ENCODE measurements at places on chromosomes 3 and 15.
A peak's percentile ranks its signal among the peaks of the same experiment; 100 is the strongest.

GRCh38 chr3:8484409-8485140, 17.0 kb upstream of the LMCD1 start:
- DNase-seq = no peak

DNA sequence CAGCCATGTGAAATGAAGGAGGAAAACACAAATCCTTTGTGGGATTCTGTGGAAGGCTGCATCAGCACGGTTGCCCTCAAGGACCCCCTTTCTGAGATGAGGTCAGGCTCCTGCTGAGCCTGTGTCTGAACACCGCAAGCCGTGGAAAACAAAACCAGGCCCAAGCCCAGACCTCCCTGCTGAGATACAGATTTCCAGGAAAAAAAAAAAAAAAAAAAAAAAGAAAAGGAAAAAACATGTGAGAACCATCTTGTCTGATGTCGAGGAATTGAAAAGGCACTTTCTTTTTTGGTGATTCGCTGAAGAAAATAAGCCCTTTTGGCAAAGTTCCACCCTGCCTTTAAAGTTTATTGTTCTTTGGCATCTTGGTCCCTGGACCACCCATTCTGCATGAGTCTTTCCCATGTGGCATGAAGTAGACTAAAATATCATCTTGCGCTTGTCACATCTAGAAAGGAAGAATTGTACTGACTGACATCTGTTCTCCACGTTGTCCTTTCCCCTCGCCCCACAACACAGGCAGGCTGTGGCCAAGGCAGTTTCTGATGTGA, 117.6 kb downstream of the CHST2 start:
- DNase-seq = no peak

GRCh38 chr3:69011096-69011730, 2.3 kb downstream of the EOGT start:
- DNase-seq = no peak

DNA sequence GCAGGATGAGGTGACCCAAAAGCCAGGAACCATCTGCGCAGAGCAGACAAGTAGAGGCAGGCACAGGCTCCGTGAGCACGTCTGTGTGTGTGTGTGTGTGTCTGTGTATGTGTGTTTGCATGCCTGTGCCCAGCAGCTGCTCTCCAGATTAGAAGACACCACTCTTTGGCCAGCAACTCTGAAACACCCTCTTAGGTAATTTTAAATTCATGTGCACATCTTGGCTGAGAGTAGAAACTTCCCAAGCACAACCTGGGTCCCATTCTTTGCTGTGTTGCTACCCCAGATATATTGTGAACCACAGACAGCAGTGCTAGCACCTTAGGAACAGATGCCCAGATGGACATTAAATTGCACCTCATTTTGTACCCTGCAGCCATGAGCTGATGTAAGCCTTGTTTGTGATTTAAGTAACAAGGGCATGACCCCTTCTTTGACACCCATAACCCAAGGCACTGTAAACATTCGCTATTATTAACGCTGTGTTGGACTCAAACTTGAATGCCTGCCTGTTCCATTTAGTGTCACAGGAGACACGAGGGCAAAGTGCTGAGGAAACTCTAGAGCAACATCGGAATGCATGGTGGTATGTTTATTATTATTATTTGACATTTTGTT, at the start of gene FILIP1L:
Gene FILIP1L, minus strand, starts transcription at position 89 of the 618 bp plus-strand sequence.
- DNase-seq = no peak

DNA sequence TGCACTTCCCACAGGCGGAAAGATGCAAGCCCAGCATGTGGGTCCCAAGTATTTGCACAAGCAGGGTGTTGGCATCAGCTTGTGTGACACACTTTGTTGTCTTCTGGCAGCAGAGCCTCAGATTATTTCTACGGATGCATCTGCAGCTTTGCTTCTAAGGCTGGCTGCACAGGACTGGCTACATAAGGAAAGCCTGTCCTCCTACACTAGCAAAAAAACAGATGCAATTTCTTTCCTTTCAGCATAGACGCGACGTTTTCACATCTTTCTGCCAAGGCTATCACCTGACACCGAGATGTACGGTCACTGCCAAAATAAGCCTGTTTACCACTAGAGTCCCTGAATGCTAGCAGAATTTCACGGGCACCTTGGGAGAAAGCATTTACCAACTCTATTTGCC, 13.5 kb downstream of the MRPS11 start:
- DNase-seq = peak; percentile 46

- no peak for DNase-seq
These were observed 85.5 kb upstream of the CDV3 start for GRCh38 chr3:133487920-133488540.

- no peak for DNase-seq
These were observed 293.8 kb downstream of the PTPRG start for GRCh38 chr3:61855211-61855610.

- DNase-seq = no peak
These were observed 16.1 kb upstream of the RARRES1 start for GRCh38 chr3:158748237-158748828.

DNA sequence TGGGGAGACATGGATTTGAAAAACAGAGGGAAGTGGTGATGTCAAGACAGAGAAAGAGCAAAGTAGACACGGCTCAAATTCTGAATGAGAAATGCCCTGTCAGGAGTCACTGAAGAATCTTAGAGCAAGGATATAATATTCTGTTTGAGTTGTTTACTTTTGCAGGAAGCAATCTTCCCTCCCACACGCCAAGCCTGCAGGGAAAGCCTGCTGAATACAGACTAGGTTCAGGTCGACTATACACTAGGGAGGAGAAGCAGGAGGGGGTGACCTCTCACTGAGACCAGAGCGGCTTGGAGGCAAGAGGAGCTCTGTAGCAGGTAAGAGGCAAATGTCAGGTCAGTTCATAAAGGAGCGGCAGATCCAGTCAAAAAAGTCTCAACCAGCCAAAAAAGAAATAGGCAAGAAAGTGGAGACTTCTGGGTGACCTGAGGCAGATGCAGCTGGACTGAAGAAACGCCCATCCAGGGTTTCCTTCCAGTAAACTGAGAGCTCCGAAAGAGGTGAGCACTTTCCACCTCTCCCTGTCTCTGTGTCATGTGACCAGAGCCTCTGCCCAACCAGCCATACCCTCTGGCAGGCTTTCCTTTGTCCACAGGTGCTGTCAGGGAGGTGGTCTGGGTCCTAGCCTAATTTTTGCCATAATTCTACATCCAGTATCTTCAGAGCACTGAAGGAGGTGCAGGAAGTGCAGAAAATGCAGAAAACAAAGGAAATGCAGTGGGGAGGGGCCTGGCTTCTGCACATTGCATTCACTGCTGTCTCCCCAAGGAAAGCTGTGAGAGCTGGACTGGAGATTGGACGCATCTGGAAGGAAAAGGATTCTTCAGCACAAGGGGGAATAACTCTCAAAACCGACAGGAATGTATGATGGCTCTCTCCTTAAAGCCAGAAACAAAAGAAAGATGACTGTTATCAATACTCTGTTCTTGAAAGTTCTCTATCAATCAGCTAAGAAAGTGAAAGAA, 37.8 kb upstream of the CTXND1 start:
- DNase-seq = no peak

DNA sequence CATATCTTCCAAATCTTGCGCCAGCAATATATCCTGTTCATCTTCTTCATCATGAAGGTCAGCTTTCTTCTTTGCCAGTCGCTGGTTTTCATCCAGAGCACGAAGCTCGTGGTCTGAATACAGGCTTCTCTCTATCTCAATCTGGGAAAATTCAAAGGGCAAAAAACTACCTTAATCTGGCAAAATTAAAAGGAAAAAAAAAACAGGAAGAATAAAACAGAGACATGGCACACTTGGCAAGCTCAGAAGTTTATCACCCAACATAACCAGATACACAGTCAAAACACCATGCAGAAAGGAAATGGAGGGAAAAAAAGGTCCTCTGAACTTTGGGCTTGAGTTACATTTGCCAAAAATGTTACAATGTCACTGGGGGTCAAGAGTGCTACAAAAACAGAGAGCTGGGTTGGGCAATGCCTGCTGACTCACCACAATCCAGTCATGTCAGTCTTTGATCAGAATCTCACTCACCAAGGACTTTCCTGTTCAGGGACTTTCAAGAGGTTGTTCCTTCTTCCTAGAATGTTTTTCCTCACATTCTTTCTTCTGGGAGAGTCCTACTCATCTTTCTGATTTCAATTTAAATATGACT, 1.5 kb downstream of the MRPL46 start:
- no peak for DNase-seq

DNA sequence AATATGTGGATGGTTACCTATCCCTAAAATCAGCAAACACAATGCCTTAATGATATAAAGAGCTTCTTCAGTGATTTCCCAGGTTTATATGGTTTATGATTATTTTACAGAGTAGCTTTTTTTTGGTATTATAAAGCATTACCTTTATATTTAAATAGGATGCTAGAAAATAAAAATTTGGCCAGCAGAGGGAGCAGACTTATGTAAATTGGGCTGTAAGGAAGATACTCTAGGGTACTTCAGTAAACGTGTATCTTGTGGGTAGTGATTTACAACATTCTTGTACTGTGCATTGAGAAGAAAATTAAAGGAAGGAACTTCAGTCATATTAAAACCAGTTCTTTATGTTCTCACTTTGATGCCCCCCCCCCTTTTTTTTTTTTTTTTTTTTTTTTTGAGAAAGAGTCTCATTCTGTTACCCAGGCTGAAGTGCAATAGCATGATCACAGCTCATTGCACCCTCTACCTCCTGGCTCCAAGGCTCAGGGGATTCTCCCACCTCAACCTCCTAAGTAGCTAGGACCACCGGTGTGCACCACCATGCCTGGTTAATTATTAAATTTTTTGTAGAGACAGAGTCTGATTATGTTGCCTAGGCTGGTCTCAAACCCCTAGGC, 167.9 kb downstream of the BBX start:
- no peak for DNase-seq
